ENCODE measurements at places on chromosomes 6 and 20.

GRCh38 chr6:10852361-10852960, 14.1 kb upstream of the MAK start:
- no peak for DNase-seq

DNA sequence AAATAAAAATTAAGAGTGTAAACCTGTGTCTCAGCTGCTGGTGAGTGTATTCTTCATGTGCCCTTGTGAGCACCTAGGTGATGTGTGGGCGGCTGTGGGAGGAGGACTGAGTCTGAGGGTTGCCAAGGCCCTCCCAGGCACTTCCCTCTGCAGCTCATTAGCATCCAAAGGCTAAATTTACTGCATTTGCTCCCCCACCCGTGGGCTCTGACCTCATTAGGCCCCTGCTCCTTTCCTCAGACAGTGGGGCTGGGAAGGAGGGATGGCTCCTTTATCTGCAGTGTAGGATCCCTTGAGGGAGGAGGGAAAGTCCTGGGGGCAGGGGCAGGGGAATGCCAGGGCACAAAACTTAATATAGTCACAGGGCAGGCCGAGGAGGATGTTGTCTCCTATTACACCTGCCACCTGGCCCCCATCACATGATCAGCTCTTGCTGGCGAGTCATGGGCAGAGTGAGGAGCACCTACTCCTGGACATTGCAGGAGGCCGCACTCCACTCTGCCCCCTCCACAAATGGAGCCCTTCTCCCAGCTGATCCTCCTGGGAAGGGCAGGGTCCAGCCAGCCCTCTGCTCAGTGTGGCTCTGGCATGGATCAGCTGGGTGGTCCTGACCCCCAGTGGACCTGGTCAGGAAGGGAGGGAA, 133.2 kb downstream of the MRPL14 start:
- no peak for DNase-seq

DNA sequence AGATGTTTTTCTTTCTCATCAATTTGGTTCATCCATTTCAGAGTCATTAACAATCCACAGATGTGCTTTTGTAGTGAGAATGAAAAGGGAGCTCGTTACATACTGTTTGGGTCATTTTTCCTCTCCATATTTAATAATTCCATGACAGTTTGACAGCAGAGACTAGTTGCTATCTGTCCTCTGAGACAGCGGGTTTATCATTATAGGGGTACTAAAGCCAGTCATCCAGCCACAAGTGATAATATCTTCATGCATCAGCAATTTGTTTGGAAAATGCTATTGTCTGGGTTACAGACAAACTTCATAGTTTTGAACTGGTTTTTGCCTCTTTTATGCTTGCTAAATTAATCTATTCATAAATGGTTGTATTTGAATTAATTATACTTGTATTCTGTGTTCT, 350.6 kb upstream of the FLRT3 start:
- no peak for DNase-seq

DNA sequence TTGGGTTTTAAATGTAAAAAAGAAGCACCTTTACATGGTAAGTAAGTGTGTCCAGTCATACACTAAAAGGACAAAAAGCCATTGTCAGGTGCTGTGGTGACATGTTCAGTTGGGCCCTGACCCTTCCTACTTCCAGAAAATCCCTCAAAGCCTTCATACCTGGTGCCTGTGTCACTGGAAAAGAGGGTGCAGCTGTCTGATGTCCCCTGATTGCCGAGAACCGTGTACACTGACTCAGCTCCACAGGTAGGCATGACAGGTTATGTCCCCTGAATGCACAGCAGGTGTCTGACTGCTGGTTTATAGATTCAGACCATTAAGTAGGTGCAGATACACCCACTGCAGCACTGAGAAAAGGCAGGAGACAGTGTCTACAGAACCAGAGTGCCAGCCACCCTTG, 99.1 kb downstream of the FOXC1 start:
- no peak for DNase-seq

DNA sequence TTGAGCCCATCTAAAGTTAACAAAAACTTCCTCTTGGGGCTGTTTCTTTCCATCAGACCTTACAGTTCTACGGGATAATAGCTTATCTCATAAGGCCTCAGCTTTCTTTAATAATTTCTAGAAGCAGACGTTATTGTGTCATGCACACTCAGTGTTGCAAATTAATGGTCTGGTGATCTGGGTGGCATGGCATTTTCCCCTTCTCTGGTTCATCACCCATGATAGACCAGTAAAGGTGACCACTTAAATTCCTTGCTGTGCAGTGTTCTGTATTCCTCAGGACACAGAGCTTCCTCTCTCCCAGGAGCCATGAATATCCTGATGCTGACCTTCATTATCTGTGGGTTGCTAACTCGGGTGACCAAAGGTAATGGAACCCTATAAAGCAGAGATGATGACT, at the start of gene DEFB125:
TSS of gene DEFB125 (plus strand) at position 272 of the 400 bp plus-strand sequence. CDS start at position 310, 38 bp downstream.
- DNase-seq, result no peak

DNA sequence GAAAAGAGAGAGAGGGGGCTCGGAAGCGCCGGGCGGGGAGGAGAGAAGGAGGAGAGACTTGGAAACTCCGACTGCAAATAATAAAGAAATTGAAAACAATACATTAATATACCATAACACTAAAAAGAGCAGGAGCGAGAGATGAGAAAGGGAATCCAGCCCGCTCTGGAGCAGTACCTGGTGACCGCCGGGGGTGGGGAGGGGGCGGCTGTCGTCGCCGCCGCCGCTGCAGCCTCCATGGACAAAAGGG, 338 bp downstream of the E2F3 start:
- DNase-seq, result no peak

- DNase-seq, result no peak
These were observed 84.9 kb downstream of the MMS22L start for GRCh38 chr6:97198046-97198565.

- DNase-seq, result no peak
These were observed 106.5 kb downstream of the PHF3 start for GRCh38 chr6:63742060-63742459.

DNA sequence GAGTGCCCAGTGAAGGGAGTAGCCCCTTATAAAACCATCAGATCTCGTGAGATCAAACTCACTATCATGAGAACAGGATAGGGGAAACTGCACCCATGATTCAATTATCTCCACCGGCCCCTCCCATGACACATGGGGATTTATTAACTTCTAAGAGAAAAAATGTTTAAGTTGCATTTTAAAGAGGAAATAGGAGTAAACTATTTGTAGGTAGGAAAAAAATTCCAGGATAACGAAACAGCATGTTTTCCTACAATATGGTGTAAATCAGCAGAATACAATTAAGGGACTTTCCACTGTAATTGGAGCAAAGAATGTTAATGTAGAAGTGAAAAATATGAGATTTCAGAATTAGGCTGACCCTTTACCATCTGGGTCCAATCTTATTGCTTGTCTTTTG, 63.9 kb downstream of the FBXO5 start:
- DNase-seq, result no peak

DNA sequence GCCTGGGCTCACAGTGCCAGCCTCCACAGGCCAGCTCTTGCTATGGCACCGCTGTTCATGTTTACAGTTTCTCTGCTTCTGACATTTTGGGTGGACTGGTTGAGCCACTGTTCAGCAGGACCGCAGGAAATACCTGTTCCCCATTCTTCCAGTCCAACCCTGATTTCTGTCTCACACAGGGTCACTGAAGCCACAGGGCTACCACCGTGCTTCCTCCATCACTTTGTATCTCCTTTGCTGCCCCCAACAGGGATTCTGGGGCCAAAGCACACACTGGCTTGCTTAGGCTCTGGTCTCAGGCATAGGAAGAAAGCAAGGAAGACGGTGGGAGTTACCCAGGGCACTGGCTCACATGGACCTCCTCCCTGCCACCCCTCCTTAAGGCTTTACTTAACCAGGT, 164.5 kb downstream of the UNC5CL start:
- DNase-seq, result no peak

GRCh38 chr6:149387779-149388512, 12.1 kb upstream of the SUMO4 start:
- DNase-seq, result no peak

- no peak for DNase-seq
These were observed 3.8 kb upstream of the APCDD1L start for GRCh38 chr20:58518896-58519593.

DNA sequence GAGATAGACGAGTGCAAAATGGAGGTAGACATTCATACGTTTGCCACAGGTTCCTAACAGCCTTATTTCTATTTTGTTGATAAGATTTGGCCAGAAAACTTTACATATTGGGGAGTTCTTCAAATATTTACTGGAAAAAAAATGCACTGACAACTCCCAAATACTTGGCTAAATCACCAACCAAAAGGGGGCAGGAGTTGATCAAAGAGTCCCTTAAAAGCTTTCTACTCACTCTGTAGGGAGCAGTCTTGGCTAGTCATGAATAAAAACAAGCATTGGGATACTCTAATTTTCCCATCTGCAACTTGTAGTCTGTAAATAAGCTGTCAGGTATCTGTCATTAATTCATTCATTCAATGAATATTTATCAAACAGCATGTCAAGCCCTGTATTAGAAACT, 18.4 kb downstream of the TENT5A start:
- DNase-seq, result no peak

DNA sequence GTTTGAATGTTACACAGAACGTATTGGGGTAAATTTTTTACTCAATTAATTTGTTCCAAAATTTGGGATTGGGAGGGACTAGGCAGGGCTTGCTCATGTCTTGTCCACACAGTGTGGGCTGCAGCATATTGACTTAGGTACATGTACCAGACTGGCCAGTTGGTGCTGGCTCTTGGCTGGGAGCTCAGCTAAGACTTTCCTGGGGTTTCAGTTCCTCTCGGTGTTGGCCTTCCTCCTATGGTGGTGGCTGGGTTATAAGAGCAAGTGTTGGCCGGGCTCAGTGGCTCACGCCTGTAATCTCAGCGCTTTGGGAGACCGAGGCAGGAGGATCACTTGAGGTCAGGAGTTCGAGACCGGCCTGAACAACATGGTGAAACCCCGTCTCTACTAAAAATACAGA, 4.9 kb downstream of the CENPQ start:
- no peak for DNase-seq

DNA sequence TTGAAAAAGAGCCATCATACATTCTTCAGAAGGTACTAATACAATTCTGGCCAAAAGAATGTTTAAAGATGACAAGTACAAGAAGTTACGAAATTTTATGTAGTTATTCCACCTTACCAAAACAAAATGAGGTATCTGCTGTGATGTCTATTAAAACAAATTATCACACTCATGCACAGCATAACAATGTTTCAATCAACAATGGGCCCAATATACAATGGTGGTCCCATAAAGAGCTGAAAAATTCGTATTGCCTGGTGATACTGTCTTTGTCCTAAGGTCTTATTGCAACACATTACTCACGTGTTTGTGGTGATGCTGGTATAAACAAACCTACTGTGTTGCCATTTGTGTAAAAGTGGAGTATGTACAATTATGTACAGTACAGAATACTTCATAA, 3.6 kb upstream of the NUP153 start:
- DNase-seq, result no peak

DNA sequence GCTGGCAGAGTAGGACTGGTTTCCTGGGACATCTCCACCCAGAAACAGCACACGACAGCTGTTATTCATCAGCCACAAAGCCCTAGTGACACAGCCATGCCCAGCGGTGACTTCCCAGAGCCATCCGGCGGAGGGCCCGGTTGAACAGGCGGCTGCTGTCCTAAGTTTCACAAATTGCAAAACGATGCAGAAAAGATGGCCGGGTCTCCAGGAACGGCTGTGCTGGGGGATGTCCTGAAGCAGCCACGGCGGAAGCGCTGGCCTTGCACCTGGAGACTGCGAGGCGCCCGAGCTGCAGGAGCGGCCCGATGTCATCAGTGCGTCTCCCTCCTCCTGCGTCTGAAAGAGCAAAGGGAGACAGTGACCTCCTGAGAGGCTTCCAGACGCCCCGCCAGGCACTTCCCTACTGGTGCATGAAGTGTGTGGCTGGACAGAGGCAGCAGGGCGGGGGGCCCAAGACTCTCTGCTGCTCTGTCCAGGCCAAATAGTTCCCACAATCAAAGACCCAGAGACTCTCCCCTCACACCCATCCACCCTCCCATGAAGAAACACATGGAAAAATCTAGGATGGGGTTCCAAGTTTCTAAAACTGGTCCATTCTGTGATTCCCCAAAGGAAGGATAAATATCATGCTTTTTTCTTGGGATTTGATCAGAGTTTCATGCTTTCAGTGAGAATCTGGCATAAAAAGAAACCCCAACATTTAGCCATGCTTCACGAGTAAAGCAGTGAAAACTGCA, 44.0 kb downstream of the SSR1 start:
- DNase-seq, result no peak

DNA sequence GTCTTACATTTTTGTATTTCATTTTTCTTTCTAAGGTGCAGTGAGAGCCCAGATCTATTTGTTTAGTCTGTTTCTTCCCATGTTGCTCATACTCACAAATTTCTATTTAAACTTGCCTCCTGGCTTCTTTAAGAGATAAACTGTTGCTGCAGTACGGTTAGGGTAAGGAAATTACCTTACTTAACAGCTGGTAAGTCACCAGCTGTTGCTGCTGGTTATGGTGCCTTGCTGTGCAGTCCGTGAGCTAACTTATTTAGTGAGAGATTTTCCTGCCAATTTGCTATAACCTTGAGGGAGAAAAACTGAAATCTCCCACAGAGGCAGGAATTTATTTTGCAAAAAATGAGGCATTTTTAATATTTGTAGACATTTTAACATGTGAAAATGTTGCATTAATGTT, 261.0 kb downstream of the UST start:
- no peak for DNase-seq

DNA sequence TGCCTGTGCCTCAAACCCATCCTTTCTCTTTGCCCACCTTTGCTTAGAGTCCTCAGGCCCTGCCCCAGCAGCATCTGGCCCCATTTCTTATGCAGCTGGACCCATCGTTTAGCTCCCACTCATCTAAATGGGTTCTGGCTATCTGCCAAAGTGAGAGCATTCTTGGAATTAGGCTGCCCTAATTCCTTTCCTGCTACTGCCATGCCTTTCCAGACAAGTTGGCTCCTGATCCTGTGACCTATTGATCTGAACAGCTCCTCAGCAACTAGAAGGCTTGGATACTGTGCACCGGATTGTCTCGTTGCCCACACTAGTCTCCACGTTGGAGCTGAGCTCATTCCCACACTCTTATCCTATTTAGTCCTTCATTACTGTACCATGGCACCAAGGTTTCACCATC, 22.9 kb downstream of the DZANK1 start:
- no peak for DNase-seq

DNA sequence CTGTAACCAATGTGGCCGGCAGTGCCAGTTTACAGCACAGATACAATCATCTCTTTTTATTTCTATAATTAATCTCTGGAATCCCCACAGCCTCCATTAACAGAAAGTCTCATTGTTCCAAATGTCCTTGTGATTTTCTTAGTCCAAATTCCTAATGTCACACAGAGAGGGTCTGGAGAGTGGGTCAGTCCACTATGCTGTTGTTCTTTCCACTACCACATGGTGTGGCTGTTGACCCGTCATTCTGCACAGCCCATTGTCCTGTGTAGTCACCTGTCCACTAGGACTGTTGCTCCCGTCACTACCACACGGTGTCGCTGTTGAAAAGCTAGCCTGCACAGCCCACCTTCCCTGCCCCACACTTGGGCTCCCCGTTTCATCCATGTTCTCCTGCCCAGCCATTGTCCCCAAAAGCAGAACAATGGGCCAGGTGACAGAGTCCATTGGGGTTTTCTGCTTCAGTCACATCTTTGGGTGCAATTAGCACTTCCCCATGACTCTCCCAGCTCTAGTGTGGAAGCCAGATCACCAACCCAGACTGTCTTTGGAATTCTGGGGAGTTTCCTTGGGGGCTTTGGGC, 8.6 kb upstream of the LBP start:
- DNase-seq, result no peak
